ENCODE measurements at places on chromosomes 5 and 9.

DNA sequence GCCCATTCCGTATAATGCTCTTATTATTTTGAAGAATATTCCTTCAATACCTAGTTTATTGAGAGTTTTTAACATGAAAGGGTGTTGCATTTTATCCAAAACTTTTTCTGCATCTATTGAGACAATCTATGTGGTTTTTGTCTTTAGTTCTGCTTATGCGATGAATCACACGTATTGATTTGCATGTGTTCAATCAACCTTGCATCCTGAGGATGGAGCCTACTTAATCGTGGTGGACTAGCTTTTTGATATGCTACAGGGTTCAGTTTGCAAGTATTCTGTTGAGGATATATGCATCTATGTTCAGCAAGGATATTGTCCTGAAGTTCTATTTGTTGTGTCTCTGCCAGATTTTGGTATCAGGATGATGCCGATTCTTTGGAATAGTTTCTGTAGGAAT, 1070.3 kb upstream of the CDH18 start:
- no peak for DNase-seq

- DNase-seq: no peak
These were observed 45.9 kb upstream of the VPS13A start for GRCh38 chr9:77131399-77131798.

GRCh38 chr9:123418052-123418430, 62.0 kb downstream of the CRB2 start:
- DNase-seq: no peak

GRCh38 chr9:104556830-104557634, 11.9 kb upstream of the OR13C8 start:
- no peak for DNase-seq

DNA sequence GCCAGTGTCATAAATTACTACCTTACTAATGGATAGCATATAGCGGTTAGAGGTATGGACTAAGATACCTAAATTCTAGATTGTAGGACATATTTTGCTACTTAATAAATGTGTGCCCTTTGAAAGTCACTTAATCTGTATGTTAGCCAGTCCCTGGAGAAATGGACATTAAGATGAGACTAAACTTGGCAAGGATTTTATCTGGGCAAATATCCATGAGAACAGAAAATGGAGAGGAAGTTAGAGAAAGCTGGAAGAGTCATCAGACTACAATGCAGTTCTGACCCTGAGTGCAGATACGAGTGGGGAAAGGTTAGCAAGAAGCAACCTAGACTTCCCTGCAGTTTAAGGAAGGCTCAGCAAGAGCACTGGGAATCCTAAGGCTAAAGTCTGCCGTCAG, 33.0 kb downstream of the TBCA start:
- DNase-seq: no peak

- no peak for DNase-seq
These were observed 224.1 kb downstream of the MEF2C start for GRCh38 chr5:88658886-88659285.

- DNase-seq: no peak
These were observed 37.9 kb downstream of the AHRR start for GRCh38 chr5:359301-359897.

All from activated CD4-positive, alpha-beta T cell treated with anti-CD3 and anti-CD28 coated beads, Interleukin-2, amount 10 ng/mL, durations not matched to agents 7 days and 5 days (primary cell).